Activated naive CD4-positive, alpha-beta T cell (primary cell): ENCODE measurements at places on chromosomes 5 and 9.

GRCh38 chr5:170466988-170467707 lies 36.7 kb upstream of the KCNIP1 start:
- DNase-seq = no peak

- no peak for DNase-seq
Observed at GRCh38 chr9:86503314-86503713, 149.1 kb upstream of the TUT7 start.

GRCh38 chr9:91658513-91659105 lies 235.0 kb upstream of the NFIL3 start:
- DNase-seq = no peak

GRCh38 chr9:445033-445432 lies 230.4 kb downstream of the DOCK8 start:
- DNase-seq = no peak

GRCh38 chr9:136740971-136741882 lies 1.5 kb downstream of the LCN10 start:
- DNase-seq = no peak
